ENCODE measurements at places on chromosomes 3 and 15. TPM values are rescaled to one million over a fixed set of nuclear protein-coding genes. Genes with fewer than 3 reads are reported as not detected.

The ZNF385D gene
- total RNA-seq = not detected

The HOMER2 gene
- 21.3 TPM for total RNA-seq

The PLAAT1 gene
- total RNA-seq = not detected

The IL17RD gene
- total RNA-seq = not detected

The SI gene
- not detected for total RNA-seq

The CCDC33 gene
- not detected for total RNA-seq

The CCR3 gene
- not detected for total RNA-seq

The GOLGA6L7 gene
- not detected for total RNA-seq

The CGGBP1 gene
- 90.5 TPM for total RNA-seq

The SEMA3G gene
- 0.13 TPM for total RNA-seq

The CHRD gene
- total RNA-seq = not detected

The CHDH gene
- 0.91 TPM for total RNA-seq

The SLC28A2 gene
- total RNA-seq = not detected

The MESP1 gene
- total RNA-seq = 4.6 TPM

The SCAANT1 gene
- not detected for total RNA-seq

The B3GALNT1 gene
- total RNA-seq = 2.4 TPM

The PP2D1 gene
- not detected for total RNA-seq

The TMEM207 gene
- not detected for total RNA-seq

The GOLGA6D gene
- not detected for total RNA-seq

The ACSBG1 gene
- 0.52 TPM for total RNA-seq

The CHRNA3 gene
- total RNA-seq = not detected

The VIPR1 gene
- 0.69 TPM for total RNA-seq

The CCDC39 gene
- total RNA-seq = not detected

The ANKRD63 gene
- total RNA-seq = not detected

The PRSS50 gene
- not detected for total RNA-seq

The UBAP1L gene
- 5.9 TPM for total RNA-seq

The TUSC7 gene
- not detected for total RNA-seq

The TRPC1 gene
- 1.1 TPM for total RNA-seq

The MESP2 gene
- not detected for total RNA-seq

The TEX55 gene
- total RNA-seq = not detected

The SLC28A1 gene
- not detected for total RNA-seq
